ENCODE measurements at places on chromosomes 11 and 22.

DNA sequence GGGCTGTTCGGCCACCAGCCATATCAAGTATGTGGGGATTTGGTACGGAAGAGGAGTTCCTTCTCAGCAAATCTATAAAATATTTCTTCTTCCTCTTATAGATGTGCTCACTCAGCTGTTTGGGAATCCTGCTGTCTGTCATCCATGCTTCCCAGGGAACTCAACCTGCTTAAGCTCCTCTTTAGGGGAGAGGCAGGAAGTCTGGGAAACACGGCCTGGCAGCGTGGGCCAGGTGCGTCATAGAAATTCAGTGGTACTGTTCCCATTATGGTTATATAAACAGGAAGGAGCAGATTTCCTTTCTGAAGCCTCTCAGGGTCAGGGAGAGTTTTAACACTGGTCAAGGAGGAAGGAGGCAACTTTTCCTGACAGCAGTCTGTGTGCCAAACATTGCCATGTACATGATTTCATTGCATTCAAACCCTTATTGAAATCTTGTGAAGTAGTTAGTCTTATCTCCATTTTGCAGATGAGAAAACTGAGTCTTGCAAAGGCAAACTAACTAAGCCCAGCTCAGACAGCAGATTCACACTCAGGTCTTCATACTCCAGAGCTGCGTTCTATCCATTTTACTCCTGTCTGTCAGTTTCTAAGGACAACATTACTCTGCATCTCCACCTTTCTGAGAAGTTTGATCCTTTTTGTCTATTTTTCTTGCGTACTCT, 35.4 kb upstream of the AMOTL1 start:
- DNase-seq: no peak

DNA sequence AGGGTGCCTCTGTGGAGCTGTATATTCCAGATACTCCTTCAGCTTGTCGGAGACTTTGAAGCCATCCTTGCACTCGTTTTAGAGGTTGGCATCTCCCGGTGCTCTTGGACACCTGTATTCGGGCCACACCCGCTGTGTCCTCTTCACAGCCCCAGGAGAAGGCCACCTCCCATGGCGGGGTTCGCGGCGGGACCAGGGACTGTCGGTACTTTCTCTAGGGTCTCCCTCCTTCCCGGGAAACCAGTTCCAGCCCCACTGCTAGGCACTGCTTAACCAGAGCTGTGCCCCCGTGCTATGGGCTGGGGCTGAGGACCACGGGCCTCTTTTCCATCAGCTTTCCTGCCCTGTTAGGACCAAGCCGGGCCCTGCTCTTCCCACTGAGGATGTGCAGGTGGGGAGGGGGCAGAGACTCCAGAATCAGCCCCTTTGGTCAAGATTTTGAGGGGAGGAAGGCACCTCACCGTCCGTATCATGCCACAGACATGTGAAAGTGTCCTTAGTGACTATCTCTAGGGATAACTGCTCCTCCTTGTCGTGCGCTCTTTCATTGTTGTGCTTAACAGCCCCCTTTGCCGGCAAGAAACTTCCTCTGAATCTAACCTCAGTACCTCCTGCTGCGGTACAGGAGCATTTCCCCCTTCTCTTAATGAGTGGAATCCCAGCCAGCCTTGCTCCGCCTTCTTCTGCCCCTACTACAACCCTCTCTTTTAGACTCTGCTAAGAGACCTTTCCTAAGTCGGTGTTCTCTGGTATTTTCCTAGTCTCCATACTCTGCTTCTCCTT, 1.2 kb upstream of the B3GAT1 start:
- no peak for DNase-seq

DNA sequence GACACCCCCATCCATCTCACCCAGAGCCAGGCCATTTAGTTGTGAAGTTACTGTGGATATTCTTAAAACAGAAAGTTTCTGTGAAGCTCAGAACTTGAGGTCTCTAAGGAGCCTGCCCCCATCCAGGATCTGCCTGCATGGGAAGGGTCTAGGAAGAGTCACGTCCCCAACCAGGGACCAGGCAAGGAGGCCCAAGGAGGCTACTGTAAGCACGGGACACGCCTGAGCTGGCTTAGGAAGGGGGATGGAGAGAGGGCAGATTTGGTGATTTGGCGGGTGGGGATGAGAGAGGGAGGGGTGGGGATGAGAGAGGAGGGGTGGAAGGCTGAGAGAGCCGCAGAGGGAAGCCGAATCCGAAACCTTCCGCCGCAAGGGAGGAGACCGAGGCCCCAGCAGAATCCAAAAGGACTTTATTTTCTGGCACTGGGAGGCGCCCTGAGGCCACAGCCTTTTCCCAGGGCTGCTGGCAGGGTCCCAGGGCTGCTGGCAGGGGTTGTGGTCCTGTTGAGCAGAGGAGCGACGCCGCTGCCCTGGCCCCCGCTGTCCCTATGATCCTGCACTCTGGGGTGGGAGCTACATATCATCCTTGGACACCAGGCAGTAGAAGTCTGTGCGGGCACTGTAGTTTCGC, 9.4 kb downstream of the SIGIRR start:
- DNase-seq: no peak

DNA sequence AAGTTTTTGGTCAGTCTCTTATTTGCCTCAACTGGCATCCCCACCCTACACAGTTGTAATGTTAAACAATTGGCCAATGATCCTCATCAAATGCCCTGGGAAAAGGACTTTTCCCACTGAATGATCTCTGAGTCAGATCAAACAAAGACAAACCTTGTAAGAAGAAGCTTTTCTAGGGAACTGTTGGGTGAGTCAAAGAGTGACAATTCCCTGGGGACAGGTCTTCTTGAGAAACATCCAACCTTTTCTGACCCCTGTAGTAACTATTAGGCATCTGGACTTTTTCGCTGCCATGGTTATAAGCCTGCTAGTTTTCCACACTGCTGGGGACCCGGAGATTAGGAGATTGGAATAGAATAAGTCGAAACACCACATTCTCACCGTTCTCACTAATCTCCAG, 789.8 kb upstream of the API5 start:
- DNase-seq: no peak

DNA sequence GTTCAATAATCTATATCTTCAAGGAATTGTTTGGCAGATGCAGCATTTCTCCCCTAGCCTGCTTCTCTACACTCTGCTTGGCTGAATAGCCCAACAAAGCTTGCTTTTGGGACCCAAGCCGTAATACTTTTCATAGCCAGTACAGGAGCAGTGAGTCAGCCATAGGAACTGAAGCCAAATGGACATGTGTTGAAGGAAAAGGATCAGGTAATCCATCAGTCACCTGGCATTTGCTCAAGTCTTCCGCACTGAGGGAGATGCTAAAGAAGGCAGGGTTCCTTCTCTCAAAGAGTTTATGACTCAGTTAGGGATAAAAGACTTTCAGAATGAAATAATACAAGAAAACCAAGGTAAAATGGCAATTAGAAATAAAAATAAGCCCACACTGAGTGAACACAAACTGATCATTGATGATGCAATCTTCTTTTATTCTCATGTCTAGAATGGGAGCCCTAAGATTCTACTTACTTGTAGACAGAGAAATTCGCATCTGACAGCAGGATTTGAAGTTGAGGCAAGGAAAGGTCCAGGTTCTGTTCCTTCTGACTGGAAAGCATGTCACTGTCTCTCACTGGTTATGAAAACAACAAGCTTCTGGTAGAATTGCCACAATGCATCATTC, 13.2 kb downstream of the C11orf87 start:
- DNase-seq: no peak

GRCh38 chr11:78040691-78041379, 17.8 kb upstream of the KCTD14 start:
- no peak for DNase-seq

GRCh38 chr11:24748261-24748660, 251.4 kb downstream of the LUZP2 start:
- DNase-seq: no peak

DNA sequence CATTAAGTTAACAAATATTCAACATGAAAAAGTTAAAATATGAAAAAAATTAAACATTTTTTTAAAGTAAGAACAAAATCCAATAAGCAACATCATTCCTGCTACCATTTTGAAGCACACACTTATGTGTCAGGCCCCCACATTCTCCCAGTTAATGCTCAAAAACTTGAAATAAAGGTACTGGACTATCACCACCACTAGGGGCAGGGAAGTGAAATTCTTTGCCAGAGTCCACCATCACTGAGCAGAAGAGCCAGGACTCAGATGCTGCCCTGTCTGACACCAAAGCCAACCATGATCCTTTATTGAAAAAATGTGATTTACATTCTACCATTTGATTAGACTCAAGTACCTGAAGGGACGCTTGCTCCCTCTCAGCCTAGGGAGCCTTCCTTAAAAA, 39.1 kb downstream of the PITPNB start:
- no peak for DNase-seq

DNA sequence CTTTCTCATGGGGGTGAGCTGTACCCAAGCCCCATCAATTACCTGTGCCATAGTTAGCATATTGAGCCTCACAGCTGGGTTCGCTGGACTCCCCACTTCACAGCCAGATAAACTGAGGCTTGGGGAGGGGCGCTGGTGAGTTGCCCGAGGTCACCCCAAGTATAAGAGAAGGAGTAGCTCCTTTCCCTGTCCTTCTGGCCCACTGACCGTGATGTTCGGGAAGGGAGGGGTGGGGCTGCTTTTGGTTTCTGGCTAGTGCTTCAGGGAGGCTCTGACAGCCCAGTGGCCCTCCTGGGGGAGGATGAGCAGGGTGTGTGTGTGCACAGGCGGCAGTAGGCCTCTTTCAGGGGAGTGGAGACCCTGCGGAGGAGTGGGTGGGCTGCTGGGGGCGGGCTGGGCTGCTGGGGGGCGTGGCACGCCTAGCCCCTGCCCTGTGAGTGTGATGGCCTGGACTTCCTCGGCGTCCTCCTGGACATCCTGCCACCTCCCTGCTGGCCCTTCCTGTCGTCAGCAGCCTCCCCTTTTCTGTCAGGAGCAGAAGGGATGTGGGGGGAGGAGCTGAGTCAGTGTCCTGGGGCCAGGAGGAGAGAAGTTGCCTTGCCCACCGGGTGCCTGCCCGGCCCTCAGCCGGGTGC, 50.3 kb downstream of the TRIOBP start:
- DNase-seq: no peak

DNA sequence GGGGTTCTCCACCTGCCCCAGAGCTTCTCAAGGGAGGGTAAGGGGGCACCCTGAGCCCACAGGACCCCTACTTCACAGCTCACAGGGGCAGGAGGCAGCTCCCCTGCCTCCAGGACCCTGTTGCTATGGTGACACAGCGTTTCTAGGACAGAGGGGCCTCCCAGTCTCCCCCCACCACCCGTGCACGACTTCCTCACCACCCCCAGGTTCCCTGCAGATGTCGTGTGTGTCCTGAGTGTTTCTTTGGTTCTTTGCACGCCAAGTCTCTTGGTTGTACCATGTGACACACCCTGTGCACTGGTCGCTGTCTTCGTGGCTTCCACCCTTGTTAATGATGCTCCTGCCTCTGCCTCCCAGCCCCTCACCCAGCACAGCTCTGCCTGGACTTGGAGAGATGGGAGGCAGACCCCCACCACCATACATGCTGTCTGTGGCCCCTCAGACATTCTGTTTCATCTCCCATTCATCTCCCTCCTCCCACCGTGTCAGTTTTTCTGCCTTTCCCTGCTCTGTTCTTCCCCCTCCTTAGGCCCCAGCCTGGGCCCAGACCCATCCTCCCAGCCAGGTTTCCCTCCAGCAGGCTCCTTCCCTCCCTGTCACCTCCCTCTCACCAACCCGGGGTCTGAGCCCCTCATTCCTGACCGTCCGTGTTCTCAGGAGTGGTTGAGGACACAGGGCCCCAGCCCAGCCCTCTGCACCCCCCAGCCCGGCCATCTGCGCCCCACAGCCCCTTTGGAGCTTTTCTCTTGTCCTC, 24.5 kb upstream of the RAB1B start:
- no peak for DNase-seq

DNA sequence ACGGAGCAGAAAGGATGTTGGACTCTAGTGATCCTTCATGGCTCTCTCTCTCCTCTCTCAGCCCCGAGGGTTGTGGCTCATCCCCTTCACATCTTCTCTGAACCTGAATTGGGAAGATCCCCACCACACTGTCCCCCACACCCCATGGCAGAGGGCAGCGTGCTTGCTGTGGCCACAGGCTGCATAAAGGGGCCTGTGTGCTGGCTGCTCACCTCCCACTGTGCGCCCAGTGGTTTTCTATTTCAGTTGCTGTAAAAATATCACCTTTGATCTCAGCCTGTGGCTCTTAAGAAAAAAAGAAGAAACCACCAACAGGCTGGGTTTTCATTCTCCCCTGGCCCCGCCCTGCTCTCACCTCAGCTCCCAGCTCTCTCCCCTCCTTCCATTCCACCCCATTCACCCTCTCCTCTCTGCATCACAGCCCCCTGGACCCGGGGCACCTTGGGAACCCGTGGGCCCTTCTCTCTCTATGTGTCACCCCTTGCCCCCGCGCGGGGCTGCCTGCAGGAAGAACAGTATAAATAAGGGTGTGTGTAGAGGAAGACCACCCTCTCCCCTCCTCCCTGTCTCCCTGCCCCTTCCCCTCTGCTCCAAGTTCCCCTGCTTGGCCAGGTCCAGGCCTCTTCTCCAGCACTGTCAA, 25.8 kb upstream of the WNT11 start:
- DNase-seq: no peak

GRCh38 chr11:35978183-35978582, 34.3 kb downstream of the LDLRAD3 start:
- DNase-seq: no peak

DNA sequence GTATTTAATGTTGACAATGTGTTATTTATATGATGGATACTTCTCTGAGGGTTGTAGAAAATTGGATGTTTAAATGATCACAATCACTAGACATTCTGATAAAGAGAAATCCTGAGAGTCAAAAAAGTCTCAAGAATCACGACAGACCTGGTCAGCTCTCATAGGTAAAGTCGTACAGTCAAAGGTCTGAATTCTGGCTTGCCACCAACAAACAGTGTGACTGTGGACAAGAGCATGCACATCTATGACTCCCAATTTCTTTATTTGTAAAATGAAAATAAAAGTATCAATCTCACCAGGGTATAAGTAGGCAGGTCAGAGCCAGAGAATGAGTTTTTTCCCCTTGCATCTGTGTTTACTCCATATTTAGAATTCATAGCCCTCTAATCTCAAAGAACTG, 556.7 kb downstream of the FAM181B start:
- no peak for DNase-seq

DNA sequence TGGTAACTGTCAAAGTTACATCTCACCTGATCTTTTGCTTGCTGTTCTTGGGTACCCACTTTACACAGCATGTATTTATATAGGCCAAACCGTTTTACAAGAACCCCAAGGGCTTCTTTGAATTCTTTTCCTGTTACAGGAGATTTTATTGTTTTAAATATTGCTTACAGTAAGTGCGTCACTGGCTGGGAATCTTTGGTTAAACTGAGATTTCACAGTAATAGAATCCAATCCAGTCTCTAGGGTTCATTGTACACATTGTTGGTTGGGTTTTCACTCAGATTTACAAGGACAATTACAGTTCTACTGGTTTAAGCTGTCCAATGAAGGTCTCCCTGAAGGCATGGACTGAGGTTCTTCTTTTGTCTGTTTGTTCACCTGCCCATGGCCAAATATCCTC, 171.7 kb downstream of the INSC start:
- DNase-seq: no peak

- no peak for DNase-seq
These were observed 235.9 kb upstream of the ARHGAP20 start for GRCh38 chr11:110948112-110948511.

GRCh38 chr11:1748636-1749394, 1.6 kb downstream of the IFITM10 start:
- no peak for DNase-seq

GRCh38 chr11:11500744-11501487, 120.9 kb downstream of the GALNT18 start:
- DNase-seq: no peak
